ENCODE measurements at places on chromosomes 7 and 10. TPM values are rescaled to one million over a fixed set of nuclear protein-coding genes. Genes with fewer than 3 reads are reported as not detected.

NKX1-2 gene
- total RNA-seq = not detected

CEP55 gene
- 49.4 TPM for total RNA-seq

ZNF425 gene
- total RNA-seq = 1.1 TPM

PTPRZ1 gene
- total RNA-seq = not detected

TM9SF3 gene
- 80.0 TPM for total RNA-seq

CACNA2D1 gene
- total RNA-seq = not detected

TFPI2 gene
- total RNA-seq = not detected

NPM3 gene
- 35.2 TPM for total RNA-seq

GJD4 gene
- not detected for total RNA-seq

MIOS gene
- 29.6 TPM for total RNA-seq

PRTFDC1 gene
- total RNA-seq = 0.27 TPM

ADARB2 gene
- 0.37 TPM for total RNA-seq

GPR37 gene
- total RNA-seq = not detected

TSPAN12 gene
- total RNA-seq = 0.39 TPM

NCAPG2 gene
- 92.6 TPM for total RNA-seq

AKR1C3 gene
- 2.9 TPM for total RNA-seq

Measured in T-helper 1 cell treated with Interleukin-12 subunit alpha and Interleukin-12 subunit beta and Interleukin-4 antibody, amounts not matched to agents 30 ng/mL and 1 ng/mL, for 36 hours (primary cell).